COR-L47 (cell line): ENCODE measurements at places on chromosomes 12 and 14.

GRCh38 chr14:101123618-101124510 is 220.3 kb upstream of the RTL1 start:
- no peak for DNase-seq

DNA sequence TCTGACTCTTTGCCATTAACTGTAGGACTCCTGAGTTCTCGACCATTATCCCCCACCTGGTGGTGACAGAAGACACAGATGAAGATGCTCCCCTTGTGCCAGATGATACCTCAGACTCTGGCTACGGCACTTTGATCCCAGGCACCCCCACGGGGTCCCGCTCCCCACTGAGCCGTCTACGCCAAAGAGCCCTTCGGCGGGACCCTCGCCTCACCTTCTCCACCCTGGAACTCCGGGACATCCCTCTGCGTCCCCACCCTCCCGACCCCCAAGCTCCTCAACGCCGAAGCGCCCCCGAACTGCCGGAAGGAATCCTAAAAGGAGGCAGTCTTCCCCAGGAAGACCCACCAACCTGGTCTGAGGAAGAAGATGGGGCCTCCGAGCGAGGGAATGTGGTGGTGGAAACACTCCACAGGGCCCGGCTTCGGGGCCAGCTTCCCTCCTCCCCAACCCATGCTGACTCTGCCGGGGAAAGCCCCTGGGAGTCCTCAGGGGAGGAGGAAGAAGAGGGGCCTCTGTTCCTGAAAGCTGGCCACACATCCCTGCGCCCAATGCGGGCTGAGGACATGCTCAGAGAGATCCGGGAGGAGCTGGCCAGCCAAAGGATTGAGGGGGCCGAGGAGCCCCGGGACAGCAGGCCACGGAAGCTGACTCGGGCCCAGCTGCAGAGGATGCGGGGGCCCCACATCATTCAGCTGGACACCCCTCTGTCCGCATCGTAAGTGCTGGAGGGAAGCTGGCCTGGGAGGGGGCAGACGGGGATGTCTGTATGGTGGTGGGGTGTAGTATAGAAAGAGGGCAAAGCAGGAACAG is 14.4 kb downstream of the TNFRSF1A start:
- DNase-seq: no peak

DNA sequence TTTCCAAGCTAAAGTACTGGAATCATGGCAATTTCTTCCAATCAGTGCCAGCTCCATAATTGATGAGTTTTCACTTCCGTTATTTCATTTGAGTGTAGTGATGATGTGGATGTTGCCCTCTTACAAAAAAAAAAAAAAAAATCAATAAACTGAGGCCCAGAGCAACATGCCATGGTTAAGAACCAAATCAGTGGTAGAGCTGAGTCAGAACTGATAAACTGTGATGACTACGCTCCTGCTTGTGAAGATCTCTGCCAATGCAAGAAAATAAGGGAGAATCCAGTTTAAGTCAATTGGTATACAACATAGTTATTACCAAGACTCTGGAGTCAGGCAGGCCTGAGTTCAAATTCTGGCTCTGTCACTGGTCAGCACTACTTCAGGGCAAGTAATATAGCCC is 102.7 kb downstream of the GPR135 start:
- no peak for DNase-seq

DNA sequence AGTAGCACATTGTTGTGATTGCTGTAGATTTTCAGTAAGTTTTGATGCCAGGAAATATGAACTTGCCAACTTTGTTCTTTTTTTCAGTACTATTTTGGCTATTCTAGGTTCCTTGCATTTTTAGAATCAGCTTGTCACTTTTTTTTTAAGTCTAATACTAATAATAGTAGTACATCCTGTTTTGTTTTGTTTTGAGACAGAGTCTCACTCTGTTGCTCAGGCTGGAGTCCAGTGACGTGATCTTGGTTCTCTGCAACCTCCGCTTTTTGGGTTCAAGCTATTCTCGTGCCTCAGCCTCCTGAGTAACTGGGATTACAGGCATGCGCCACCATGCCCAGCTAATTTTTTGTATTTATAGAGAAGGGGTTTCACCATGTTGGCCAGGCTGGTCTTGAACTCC is 16.5 kb downstream of the PWP1 start:
- DNase-seq: no peak

- DNase-seq: peak; percentile 13
These were observed 122.9 kb upstream of the TMEM132D start for GRCh38 chr12:130026608-130027176.

DNA sequence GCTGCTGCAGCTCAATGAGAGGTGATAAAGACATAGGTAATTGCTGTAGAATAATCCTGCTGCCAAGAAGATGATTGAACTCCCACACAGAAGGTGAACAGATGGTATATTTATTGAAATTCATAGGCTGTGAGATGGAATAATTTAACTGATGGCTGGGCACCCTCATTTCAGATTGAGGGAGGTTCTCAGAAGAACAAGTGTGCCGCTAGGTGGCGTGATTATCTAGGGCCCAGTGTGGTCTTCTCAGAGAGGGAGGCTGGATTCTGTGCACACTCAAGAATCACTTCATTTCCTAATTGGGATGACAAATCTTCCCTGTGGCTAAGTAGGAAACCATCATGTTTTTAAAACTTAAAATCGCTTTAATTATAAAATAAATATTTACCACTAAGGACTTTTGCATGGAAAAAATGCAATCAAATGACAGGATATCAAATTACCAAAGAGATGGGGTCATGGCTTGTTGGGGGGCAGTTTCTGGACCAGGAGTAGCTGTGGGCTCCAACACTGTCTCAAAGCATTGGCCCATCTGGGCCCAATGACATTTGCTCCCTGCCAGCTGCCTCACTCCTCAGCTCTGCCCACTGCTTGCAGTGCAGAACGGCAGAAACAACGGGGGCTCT is 132.3 kb downstream of the SNAPC1 start:
- DNase-seq: peak; percentile 82

- DNase-seq: no peak
These were observed 44.9 kb upstream of the PLEKHG3 start for GRCh38 chr14:64659366-64659765.

DNA sequence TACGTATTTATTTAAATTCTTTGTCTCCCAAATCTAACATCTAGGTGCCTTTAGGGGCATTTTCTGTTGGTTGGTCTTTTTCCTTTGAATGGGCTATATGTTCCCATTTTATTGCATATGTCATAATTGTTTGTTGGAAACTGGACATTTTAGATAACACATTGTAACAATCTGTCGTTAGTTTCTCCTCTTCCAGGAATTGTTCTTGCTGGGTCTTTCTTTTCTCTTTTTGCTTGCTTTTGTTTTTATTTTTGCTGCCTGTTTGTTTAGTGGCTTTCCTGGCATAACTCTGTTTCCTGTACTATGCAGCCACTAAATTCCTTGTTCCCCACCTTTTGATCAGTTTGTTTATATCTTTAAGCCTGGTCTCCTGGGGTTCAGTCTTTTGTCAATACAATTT is 244.3 kb upstream of the RTL1 start:
- DNase-seq: no peak

DNA sequence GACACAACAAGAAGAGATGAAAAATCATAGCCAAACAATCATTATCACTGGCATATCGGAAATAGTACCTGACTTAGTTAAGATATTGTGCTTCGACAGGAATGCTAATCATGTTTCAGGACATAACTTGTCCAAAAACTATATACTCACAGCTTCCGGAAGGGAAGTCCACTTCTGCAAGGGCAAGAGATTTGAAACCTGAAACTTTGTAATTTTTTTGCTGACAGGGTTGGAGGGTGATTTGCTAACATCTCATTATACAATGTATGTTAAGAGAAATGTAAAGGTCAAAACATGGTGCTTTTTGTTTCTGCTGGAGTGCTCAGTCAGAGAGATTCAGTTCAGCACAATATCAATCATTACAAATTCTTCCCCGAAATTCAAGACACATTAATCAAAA is 200.3 kb downstream of the CNTN1 start:
- no peak for DNase-seq

DNA sequence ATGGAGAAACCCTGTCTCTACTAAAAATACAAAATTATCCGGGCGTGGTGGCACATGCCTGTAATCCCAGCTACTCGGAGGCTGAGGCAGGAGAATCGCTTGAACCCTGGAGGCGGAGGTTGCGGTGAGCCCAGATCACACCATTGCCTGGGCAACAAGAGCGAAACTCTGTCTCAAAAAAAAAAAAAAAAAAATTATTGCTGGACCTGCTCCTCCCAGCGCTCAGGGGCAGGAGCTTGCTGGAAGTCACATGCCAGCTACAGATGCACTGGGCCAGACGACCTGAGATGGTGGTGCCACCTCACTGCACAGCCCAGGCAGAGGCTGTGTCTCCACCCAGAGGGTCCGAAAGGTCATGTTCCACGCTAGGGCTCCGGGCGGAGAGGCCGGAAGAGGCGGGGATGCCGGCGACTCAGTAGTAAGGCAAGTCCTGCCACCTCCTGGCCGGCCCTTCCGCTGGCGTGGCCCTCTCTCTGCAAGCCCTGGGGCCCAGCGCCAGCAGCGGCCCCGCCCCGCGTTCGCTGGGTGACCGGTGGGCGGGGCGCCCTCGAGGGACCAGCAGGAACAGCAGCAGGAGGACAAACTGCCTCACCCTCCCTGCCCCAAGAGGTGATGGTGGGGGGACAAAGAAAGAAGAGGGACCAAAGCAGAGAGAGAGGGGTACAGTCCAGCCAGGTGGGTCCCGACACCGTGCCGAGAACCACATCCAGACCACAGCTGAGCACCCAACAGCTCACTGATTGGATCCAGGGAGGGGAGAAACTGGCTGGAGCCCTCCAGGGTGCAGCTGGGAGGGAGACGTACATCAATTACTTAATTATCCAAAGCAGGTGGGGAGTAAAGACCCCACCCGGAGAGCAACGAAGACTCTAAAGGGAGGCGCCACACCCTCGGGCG is 3.6 kb upstream of the RHOF start:
- DNase-seq: peak; percentile 88

GRCh38 chr14:20530771-20531571 is 25.6 kb downstream of the RNASE10 start:
- peak; percentile 60 for DNase-seq

- DNase-seq: peak; percentile 3
These were observed 678 bp downstream of the ZBTB25 start for GRCh38 chr14:64502887-64503433.

- no peak for DNase-seq
These were observed 474.1 kb upstream of the PRICKLE1 start for GRCh38 chr12:43063650-43064049.

DNA sequence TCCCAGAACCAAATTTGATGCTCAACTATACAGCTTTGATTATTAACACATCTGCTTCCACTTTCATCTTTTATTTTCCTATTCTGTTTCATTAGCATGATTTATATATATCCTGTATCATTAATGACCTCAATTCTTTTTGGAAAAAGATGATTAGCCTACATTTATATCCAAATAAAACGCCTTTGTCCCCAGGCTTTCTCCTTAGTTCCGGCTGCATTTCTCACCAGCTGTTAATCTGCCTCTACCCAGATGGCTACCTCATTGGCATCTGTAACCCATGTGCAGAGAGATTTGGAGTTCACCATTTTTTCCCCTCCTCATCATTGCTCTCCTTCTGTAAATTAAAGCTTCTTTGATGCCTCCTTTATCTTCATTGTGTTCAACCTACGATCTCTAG is 336.8 kb upstream of the RGS6 start:
- DNase-seq: no peak

DNA sequence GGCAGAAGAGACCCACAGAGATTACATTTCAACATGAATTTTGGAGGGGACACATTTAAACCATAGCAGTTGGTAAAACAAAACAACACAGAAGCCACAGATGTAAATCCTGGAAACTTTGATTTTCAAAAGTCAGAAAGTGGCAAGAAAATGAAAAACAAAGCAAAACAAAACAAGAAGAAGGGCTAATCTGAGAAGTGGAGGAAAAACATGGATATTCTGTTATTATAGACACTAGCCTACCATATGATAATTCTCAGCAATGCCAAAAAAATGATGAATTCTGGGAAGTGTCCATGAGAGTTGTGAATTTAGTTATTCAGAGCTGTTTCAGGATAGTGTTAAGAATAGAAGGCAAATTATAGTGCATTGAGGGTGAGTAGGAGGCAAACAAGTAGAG is 192.3 kb downstream of the TRHDE start:
- no peak for DNase-seq

- DNase-seq: no peak
These were observed 186.7 kb downstream of the ANO2 start for GRCh38 chr12:5758347-5758746.

- DNase-seq: peak; percentile 1
These were observed 179.4 kb downstream of the PHLDA1 start for GRCh38 chr12:75852143-75852542.

GRCh38 chr14:29637411-29637810 is 290.2 kb downstream of the PRKD1 start:
- peak; percentile 71 for DNase-seq

DNA sequence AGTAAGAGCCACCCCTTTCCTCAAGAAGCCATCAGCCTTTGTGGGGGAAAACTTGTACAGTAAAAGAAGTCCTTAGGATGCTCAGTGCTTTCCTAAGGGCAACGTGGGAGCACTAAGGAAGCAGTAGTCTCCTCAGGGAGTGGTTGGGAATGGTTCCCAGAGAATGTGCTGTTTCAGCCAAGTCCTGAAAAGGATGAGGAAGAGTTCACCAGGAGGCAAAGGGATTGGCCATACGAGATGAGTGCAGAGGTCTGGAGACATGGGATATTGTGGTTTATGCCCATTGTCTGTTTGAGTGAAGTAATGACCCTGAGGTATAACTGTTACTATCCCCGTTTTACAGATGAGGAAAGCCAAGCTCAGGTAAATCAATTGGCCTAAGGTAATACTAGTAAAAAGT is 86.0 kb upstream of the ATF1 start:
- DNase-seq: no peak

DNA sequence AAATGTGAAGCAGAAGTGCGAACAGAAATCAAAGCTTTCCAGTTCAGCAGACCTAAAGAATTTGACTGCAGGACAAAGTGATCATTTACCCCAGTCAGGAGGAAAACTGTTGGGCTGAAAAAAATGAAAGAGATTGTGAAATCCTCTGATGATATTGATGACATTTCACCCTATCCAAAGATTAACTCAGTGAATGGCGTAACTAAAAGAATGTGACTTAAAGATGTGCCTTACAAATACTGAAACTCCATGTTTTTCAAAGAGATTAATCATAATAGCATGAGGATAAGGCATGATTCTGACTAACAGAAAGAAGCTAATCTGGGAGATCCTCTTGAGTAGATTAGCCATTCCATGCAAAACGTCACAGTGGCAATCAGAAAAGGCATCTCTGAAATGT is 225.6 kb downstream of the DUSP6 start:
- no peak for DNase-seq

DNA sequence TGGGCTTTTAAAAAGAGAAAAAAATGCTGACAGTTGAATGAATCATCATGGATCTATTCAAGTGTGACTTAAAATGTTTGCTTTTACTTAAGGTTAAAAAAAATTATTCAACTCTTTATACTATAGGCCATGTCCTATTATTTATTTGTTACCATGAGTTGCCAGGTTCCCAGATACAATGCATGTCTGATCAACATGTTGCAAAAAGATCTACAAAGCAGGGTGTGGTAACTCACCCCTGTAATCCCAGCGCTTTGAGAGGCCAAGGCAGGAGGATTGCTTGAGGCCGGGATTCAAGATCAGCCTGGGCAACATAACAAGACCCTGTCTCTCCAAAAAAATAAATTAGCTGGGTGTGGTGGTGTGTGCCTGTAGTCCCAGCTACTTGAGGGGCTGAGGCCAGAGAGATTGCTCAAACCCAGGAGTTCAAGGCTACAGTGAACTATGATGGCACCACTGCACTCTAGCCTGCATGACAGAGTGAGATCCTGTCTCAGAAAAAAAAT is 460.8 kb downstream of the BCAT1 start:
- DNase-seq: no peak
